ENCODE measurements at places on chromosomes 5 and 9.

DNA sequence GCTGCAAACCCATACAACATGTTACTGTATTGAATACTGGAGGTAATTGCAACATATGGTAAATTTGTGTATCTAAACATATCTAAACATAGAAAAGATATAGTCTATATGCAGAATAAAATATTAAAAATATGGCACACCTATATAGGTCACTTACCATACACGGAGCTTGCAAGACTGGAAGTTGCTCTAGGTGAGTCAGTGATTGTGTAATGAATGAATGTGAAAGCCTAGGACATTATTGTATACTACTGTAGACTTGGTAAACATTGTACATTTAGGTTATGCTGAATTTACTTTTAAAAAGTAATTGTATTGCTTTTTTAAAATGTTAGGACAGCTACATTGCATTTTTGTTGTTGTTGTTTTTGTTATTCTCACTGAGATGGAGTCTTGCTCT is 968.8 kb downstream of the TLE1 start:
- DNase-seq: no peak

DNA sequence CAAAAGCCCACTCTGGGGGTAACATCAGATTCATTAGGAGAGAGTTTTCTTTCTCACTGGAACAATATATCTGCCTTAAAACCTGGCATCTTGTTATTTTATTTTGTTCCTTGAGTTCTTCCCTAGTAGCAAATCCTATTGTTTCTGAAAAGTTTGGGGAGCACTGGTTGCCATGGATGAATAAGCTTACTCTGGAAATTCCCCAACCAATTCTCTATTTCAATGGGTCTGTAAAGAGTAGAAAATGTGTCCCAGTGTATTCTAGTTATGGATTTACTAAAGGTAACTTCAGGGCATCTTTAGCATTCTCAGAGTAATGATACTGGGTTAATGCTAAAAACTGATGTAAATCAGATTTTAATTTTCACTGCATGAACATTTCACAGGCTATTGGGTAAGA is 94.2 kb upstream of the S1PR3 start:
- DNase-seq: no peak

- no peak for DNase-seq
Observed at GRCh38 chr5:113005454-113005853, 28.9 kb downstream of the DCP2 start.

DNA sequence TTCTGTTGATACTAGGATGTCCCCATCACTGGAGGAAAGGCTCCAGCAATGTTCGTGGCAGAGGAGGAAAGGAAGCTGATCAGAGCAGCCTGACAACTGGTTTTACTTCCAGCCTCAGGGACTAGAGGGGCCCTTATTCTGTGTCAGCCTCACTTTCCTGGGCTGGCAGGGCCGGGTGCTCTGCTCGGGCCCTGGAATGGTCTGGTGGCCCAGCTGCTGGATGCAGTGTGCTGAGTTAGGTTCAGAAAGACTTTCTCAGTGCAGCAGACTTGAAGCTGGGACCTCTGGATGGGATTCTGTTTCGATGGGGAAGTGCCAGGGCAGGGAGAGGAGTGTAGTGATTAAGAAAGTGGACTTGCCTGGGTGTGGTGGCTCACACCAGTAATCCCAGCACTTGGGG is 81.0 kb downstream of the MACROH2A1 start:
- DNase-seq: no peak

GRCh38 chr5:74665273-74665672 is 19.8 kb upstream of the HEXB start:
- no peak for DNase-seq
